GOT3 (cell line): ENCODE measurements at places on chromosomes 13 and 19.

DNA sequence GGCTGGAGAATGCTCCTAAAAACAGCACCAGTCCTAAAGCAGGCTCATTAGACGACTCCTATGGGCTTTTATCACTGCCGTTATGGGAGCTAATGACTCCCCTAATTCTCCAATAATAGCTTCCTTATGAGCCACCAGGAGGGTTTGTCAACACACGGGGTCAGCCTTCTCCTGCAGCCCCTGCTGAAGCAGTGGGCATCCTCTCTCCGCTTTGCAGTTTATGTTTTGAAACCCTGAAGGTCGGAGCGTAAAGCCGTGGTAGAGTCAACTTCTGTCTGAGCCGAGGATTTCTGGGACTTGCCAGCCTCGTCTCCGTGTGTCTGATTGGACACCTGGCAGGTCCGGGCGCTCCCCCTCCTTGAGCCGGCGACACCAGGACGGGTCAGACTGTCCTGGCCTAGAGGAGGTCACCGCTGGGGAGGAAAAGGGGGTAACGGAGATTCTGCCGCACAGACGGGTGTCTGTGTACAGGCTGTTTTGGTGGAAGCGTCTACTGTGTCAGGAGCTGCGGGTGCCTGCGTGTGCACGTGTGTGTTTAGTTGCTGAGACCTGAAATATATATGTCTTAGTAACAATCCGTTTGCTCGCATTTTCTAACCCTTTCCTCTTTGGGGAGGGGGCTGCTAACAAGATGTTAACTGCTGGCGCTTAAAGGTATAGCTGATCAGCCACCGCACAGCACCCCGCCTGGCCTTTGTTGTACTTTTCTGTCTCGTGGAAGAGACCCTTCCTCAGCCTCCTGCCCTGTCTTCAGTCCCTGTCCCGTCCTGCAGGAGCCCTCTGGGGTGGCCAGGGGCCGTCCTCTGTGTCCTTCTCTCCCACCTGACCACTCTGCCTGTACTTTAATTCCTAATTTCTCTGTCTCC lies 1.9 kb downstream of the KDM4B start:
- DNase-seq: no peak

DNA sequence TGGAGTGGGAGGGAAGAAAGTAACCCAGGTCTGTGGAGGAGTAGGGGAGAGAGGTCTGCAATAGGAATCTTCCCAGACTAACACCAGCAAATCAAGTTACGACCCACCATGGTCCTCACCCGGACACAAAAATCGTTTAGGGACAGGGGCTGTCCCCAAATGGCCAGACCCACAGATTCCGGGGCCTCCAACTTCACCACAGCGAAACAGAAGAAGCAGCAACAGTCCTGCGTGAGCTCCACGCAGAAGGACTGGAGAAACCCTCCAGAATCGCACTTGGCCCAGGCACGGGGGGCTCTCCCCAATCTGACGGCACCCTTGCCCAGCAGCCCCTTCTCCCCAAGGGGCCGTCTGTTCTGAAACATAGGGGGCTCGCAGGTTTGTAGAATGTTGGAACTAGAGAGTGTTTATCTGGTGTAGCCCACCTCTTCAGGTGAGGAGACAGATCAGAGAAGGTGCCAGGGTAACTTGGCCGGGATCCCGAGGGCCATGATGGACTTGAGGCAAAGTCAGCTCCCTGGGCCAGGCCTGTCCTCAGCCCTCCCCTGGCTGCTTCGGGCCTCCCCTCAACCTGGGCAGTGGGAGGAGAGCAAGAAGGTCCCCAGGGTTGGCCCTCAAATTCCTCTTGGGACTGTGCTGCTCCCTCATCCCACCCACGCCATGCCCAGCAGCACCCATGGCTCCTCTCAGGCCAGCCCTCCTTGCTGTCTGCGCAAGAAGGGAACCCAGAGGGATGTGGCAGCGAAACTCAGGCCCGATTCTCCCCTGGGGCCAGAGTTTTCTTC lies 82.5 kb upstream of the GPR183 start:
- no peak for DNase-seq

DNA sequence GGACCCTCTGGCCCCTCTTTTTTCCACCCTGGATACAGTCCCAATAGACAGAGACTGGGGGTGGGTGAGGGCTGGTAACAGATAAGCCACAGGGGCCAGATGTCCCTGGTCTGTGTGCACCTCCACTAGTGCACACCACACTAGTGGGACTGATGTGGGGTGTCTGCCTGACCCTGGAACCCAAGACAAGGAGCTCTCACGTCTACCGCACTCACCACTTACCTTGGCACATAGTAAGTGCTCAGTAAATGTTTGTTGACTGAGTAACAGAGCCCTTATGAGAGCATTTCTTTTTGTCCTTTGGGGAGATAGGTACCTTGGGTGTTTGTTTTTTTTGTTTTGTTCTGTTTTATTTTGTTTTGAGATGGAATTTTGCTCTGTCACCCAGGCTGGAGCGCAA lies 23.1 kb upstream of the ZNF414 start:
- DNase-seq: no peak

DNA sequence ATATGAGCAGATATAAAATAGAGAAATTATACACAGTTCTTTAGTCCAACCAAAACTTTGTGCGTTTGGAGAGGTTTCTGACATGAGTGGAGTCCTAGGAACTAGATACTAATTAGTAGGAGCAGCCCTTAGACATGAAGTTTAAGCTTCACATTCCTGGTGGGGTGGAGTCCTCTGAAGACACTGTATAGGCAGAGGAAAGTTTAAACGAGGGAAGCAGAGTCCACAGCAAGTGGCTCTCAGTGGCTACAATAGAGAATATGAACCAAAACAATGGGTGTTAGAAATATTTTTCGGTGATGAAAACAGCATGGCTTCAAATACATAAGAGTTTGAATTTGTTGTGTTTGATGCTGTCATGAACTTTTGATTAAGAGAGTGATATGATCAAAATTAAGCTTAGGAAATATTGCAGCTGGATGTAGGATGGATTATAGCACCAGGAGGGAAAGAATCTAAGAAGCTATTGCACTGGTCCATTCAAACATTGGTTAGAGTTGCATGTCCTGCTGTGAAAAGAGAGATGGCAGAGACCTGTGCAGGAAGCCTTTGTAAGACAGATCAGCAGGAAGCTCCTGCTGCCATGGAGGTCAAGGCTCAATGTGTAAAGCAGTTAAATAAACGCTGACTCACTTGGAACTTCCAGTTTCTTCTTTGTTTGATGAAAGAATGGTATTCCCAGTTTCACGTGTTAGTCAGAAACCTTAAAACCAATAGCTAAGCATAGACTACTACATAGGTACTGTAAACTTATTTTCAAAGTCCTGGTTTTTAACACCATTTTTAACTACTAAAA lies 175.2 kb downstream of the TDRD3 start:
- no peak for DNase-seq

- DNase-seq: no peak
Observed at GRCh38 chr13:106709522-106709921, 141.6 kb upstream of the ARGLU1 start.

DNA sequence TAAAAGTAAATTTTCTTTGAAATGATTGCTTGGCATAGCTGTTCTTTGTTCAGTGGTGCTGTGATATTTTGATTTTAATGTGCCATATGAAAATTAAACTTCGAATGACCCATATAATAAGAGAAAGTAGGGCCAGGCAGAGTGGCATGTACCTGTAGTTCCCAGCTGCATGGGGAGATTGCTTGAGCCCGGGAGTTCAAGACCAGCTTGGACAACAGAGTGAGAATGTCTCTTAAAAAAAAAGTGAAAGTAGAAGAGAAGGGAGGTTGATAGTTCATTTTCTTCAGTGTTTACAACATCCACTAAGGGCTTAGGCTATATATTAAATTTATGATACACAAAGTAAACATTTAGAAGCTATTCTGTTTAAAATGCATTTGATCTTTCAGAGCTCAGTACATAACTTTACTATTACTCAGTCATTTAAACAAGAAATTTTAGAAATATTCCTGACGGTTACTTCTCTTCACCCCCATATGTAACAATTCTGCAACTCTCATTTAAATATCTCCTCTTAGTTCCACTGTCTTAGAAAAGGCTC lies 17.2 kb upstream of the RFC3 start:
- no peak for DNase-seq

DNA sequence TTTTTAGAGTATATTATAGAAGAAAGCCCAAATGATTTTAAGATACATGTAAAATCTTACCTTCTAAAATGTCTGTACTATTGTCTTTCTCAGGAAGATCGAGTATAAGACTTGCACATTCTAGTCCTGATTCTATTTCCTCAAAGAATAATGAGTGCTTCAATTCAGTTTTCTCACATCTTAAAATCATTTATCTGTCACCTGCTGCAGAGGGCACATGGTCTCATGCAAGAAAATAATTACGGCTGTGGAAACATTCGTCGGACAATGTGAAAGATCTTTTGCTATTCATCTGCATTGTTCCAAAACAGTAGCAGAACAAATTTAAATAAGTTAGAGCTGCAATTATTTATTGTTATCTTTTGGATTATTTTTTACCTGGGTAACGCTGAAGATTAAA lies 1403.5 kb downstream of the PCDH9 start:
- DNase-seq: no peak

- DNase-seq: no peak
Observed at GRCh38 chr13:98386637-98387036, 190.3 kb downstream of the STK24 start.

- DNase-seq: no peak
Observed at GRCh38 chr13:28137596-28137995, 749 bp upstream of the PAN3 start.

DNA sequence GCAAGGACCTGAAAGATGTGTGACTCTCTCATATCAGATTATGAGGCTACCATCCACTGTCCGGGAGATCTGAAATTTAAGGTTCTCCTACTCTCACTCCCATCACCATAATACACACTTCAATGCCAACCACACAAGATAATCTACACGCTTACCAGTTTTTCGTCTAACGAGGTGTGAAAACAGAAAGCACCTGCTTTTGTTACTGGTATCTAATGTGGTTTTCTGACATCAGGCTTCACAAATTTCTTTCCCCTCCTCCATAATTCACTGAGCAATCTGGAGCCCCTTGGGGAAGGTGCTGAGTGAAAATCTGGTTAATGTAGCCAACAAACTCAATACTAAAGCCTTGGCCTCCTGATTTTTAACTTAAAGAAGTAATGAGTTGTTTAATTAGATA lies 10.1 kb upstream of the LRCH1 start:
- no peak for DNase-seq

DNA sequence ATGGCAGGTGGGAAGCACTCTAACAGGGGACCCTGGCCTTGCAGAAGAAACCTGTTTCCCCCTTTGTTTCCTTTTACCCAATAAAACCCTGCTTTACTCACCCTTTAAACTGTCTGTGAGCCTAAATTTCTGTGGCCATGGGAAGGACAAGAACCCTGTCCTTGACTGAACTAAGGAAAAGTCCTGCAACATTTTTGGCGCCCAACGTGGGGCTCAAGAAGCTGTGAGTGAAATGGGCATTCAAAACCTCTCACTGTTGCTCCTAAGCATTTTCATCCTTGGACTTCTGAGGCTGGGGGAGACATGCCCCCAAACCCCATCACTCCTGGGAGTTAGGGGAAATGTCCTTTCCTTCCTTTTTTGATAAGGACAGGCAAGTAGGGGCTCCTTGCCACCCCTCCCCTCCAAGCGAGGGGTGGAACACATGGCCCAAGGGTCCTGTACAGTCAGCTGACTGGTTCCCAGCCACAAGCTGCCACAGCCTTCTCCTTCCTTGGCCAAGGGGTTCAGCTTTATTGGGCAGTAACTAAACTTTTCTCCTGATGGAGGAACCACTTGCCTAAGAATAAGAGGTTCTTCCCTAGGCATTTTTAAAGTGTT lies 381.6 kb downstream of the KLF5 start:
- no peak for DNase-seq

- DNase-seq: no peak
Observed at GRCh38 chr13:81927347-81927746, 1586.4 kb upstream of the SPRY2 start.

- DNase-seq: no peak
Observed at GRCh38 chr13:40470660-40471059, 195.8 kb downstream of the FOXO1 start.

DNA sequence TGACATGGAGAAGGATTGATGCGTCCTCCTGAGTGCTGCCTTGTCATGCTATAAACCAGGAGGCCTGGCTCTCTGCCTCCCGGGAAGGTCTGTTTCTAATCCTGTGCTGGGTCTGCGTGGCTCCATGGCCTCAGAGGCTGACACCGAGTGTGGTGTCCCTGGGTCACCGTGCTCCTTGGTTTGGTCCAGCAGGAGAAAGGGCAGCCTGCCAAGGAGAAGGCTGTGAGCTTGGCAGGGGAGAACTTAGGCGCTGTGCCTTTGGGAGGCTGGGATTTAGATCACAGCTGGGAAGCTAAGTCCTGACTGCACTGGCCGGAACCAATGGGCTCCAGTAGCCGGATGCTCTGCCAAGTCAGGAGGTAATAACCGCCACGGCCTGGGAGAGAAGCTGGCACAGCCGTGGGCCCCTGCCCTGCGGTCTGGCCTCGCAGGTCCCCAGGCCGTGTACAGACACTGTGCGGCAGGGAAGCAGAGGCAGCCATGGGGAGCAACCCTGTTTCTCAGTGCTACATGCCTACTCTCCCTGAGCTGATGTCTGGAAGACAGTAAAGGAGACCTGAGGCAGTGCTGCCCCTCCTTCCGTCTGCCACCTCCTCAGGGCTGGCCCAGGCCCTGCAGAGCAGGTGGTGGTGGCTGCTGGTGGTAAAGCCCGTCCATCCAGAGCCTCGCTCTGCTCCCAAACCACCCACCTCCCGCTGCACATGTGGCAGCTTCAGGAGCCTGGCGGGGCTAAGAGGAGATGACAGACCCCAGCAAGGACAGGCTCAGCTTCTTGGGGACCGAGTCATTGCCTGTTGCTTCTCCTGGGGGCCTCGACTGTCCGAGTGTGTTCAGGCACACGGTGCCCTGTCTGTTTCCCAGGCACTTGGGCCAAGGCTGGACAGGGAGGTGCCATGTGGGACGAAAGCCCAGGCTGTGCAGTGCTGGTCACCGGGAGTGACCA lies 44.9 kb downstream of the C13orf46 start:
- DNase-seq: peak; percentile 19

- DNase-seq: no peak
Observed at GRCh38 chr13:107865643-107866031, 349.7 kb downstream of the LIG4 start.

GRCh38 chr19:14112809-14113385 lies 4.7 kb downstream of the PRKACA start:
- DNase-seq: no peak

DNA sequence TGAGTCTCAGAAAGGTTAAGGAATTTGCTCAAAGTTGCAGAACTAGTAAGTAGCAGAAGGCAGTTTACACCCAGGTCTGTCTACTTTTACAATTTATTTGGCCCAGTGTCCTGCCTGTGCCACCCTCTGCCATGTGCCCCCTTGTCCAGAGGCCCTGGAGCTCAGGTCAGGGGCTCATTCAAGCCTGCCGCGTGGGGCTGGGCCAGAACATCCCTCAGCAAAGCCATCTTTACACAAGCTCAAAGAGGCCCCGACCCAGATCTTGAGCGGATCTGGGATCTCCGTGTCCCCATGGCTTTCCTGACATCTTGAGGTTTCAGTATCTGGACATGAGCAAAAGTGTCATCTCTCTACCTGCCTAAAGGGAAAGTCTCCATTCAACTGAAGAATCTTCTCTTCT lies 76.4 kb upstream of the VSTM2B start:
- DNase-seq: no peak

GRCh38 chr19:6236310-6237291 lies 43.2 kb downstream of the MLLT1 start:
- DNase-seq: no peak

- no peak for DNase-seq
Observed at GRCh38 chr19:16588824-16589577, 16.8 kb upstream of the SLC35E1 start.

- DNase-seq: no peak
Observed at GRCh38 chr19:4015705-4016402, 8.3 kb downstream of the PIAS4 start.

GRCh38 chr19:55165952-55166529 lies 372 bp downstream of the DNAAF3 start:
- no peak for DNase-seq

GRCh38 chr19:18298601-18299000 lies 17.2 kb upstream of the JUND start:
- DNase-seq: no peak
